Thoracic aorta (tissue), 2 donors: ENCODE measurements at places on chromosomes 5 and 9. TPM values are rescaled to one million over a fixed set of nuclear protein-coding genes. Genes with fewer than 3 reads are reported as not detected.

The CCDC183 gene
- 0.71 TPM for total RNA-seq

The BRINP1 gene
- 4.3 TPM for total RNA-seq

The PCDHGA4 gene
- 11.4 TPM for total RNA-seq

DNA sequence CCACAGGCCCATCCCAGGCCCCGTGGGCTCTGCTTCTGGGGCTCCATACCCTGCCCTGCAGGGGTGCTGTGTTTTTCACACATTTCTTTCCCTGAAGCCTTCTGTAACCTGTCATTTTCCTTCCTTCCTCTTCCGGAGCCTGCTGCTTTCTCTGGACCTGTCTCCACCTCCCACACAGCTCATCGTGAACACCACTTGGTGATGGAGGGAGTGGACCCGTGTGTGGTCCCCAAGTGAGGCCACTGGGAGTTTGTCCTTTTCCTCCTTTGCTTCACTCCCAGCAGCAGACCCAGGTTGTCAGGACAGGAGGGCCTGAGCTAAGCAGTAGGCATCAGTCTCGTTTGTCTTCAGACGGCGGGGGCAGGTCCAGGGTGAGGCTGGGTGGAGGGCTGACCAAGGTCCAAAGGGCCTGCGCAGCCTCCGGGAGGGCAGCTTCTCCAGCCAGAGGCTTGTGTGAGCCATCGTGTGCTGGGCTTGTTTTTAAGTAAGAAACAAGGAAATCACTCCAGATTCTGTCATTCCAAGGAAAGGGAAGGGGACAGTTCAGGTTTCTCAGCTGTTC is 5.8 kb upstream of the POMT1 start:
- DNase-seq = no peak

GRCh38 chr9:34499076-34499475 is 23.7 kb downstream of the ENHO start:
- no peak for DNase-seq

DNA sequence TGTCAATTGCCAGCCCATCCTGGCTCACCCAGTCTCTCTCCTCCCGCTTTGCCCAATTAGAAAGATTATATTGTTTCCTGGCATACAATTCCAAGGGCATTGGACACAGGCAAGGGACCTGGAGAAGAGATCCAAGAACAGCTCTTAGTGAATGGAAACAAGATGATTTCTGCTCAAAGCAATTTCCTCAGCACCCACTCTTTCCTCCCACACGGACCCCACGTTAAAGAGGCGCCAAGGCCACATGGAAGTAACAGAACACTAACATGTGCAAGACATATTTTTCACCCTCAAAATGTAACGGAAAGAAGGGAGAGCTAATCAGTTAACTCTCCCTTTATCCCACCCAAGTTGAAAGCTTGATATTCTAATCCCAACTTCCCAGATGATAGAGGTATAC is 111.2 kb downstream of the LHFPL2 start:
- DNase-seq = no peak

DNA sequence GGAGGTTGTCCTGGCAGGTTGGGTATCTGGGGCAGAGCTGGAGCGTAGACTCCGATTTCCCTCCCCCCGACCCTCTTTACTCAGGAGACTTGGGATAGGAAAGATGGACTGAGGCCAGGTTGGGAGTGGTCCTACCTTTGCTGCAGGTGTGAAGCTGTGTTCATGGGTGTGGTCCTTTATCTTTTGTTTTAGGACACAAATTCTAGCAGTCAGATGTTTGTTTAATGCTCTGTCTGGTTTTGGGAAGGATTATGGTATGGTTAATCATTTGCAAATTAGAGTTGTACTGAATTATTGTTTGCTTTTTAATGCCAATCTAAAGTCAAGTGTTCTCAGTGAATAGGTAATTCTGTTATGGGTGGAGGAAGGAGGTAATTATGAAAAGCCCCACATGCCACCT is 14.1 kb upstream of the FAM120AOS start:
- DNase-seq = no peak

DNA sequence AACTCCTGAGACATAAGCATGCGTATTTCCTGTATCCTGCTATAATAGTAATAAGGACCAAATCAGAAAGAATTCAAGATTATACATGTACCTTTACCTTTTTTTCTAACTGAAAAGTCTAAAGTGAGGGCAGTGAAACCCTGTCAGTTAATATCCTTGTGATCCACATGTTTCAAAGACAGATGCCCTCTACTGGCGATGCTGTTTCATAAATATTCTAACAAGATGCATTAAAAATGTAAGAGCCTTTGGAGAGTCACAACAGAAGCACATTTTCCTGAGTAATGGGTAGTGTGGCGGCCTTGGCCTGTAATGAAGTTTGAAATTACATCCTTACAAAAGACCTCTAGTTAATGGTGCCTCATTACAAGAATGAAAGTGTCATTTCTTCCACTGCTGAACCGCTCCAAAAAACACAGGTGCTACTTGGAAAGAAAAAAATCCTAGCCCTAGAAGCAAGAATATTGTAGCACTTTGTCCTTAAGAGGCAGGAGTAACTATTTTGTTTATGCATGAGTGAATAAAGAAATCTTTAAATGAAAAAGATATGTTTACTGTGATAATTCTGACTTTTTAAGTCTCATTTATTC is 232.6 kb downstream of the EPB41L4A start:
- no peak for DNase-seq

- DNase-seq = no peak
Measured at GRCh38 chr9:121671612-121672155, 20.2 kb downstream of the DAB2IP start.
